AG04450 (cell line): ENCODE measurements at places on chromosomes 4 and X. TPM values are rescaled to one million over a fixed set of nuclear protein-coding genes. Genes with fewer than 3 reads are reported as not detected.

The SPRY1 gene
- 6.2 and 6.6 TPM in 2 replicates for polyA plus RNA-seq

DNA sequence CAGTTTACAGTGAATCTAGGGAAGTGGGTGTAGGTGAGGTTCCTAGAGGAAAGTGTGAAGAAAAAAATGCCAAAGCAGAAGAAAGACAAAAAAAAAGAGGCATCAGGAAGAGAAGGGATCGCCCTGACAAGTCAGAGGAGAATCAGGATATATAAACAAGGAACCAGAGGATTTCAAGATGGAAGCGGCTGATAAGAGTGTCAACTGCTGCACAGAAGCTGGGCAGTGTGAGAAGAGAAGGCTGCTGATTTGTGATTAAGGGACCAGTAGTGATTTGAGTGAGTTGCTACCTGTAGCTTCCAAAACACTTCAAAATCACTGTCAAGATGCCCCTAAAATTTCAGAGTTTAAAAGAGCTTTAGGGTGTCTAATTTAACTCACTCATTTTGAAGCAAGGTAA is 258.2 kb downstream of the PPP3CA start:
- no peak for DNase-seq

- no peak for DNase-seq
Measured at GRCh38 chr4:153170407-153170806, 33.8 kb upstream of the TRIM2 start.

The SLC10A6 gene
- 0.06 TPM in 1 of 2 replicates, not detected in the other for polyA plus RNA-seq

DNA sequence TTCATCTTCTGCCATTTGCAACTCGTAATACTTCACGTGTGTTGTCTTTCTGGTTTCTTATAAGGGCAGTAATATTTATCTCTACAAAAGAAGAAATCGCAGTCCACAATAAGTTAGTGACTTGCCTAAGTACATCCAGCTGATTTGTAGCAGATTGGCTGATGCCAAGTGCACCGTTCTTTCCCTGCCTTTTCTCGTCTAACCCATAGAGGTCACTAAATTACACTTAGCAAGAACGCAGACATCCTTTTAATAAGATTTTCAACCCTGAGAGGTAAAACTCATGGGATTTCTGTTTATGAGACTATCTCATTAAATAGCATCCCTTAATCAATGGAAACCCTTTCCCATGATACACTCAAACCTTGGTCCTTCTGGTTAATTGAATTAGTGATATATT is 408.6 kb upstream of the ACTRT1 start:
- DNase-seq: no peak

DNA sequence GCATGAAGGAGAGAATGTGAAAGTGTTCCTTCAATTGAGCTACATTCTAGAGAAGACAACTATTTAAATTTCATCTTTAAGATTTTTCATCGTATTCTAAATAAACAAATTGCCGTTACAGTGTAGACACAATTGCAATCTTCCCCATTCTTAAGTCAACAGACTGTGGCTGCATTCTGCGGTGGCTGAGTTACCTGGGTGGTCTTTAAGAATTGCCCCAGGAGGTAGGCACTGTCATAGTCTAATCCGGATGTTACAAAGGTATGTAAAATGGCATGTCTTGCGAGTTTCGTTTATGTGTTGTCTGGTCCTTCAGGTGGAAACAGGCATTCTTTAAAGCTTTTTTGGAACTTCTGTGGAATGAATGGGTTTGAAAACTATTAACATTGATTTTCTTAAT is 586.1 kb upstream of the PITX2 start:
- DNase-seq: no peak
